ENCODE measurements at places on chromosomes 6 and 20.

- DNase-seq, result no peak
Observed at GRCh38 chr6:22057962-22058361, 238.9 kb downstream of the PRL start.

DNA sequence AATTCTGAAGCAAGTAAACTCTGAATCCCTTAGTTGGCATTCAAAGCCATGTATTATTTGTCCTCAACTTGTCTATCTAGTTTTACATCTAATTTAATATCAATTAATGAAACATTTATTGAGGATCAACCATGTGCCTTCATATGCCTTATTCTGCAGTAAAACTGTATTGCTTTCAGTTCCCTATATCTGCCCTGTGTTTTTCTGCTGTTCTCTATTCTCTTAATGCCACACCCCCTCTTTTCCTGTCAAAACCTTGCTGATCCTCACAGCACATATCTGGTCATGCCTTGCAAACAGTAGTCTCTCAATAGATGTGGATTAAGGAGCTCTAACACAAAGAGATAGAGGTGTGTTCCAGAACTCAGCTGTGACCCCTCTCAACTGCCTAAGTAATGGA is 2.0 kb downstream of the FIG4 start:
- no peak for DNase-seq

DNA sequence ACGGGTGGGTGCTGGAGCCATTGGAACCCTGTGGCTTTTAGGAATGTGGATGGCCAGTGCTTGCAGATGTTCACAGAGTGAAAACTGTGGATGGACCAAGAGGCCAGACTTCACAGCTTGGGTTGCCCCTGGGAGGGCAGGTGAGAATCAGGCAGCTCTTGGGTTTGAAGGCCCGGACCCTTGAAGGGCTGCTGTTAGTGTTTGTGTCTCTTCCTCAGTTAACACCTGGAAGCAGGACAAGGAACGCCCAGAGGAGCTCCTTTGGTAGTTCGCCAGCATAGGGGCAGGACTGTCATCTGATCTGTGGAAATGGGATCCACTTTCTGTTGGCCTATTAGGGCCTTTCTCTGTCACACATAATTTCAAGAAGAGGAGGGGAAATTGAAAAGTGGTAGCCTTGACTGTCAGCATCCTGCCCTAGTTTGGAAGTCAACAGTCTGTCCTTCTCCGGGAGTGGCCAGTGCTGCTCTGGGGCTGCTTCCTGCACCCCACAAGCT is 43.6 kb downstream of the RIOK1 start:
- no peak for DNase-seq

- DNase-seq, result no peak
Observed at GRCh38 chr20:58760856-58761255, 68.3 kb downstream of the NPEPL1 start.

DNA sequence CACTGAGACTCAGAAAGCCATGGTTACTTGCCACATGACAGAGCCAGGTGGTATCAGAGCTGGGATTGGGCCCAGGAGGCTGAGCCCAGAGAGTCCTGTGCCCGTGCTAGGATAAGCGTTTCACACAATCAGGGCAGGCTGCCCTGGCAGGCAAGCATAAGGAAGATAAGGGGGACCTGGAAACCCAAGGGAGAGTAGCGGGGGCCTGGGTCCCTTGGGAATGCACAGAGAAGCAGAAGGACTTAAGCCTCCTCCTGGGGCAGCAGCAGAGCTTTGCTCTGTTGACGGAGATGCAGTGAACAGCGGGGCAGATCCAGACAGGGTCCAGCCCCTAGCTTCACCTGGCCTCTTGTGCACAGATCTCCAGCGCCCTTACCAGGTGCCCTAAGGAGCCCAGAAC is 8.7 kb downstream of the TRIB3 start:
- DNase-seq, result no peak

DNA sequence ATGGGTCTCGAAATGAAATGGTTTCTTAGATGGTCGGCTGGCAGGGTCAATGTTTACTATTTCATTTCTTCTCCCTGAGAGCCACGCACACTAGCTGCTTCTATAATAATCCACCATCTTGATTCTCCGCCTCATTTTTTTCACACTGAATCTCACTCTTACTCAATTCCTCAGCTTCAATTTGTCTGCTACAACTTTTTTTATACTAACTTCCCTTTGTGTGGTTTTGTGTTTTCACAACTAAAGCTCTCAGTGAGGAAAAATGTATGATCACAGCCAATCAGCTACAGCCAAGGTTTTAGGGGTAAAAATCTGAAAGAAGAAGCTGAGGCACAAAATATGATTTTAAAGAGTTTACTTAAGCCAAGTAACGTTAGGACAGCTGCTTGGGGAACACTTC is 1309.4 kb downstream of the EPHA7 start:
- no peak for DNase-seq

DNA sequence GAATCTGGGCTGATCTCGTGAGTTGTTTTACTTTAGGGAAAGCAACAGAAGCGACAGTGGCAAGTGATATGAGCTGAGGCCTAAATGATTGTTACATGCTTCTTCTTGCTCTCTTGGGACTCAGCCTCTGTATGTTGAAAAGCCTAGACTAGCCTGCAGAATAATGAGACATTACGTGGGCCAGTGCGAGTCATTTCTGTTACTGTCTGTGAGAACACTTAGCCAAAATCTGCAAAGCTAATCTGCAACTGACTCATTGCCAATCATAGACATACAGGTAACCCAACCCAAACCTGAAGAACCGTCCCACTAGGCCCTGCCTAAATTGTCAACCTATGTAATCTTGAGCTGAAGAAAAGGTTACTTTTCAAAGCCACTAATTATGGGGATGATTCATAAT is 77.4 kb upstream of the F13A1 start:
- DNase-seq, result no peak

- DNase-seq, result no peak
Observed at GRCh38 chr6:67331304-67331703, 1303.8 kb upstream of the ADGRB3 start.

- no peak for DNase-seq
Observed at GRCh38 chr6:166722785-166723184, 95.7 kb upstream of the RPS6KA2 start.

DNA sequence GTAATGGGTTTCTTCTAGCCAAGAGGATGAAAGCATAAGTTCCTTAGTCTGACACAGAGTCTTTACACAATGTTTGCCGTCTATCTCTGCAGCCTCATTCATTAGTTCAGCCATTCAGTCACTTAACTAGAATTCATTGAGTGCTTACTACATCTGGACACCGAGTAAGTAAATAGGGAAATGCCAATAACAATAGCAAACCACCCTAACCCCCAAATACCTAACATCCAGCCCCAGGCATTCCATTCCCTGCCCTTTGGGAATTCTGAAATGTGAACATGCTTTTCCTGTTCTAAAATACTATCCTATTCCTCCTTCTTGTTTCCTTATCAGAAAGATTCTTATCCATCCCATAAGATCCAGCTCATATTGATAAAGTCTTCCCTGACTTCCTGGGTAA is 277.6 kb upstream of the RNF217 start:
- no peak for DNase-seq

GRCh38 chr20:9412309-9412708 is 102.1 kb upstream of the LAMP5 start:
- DNase-seq, result no peak

DNA sequence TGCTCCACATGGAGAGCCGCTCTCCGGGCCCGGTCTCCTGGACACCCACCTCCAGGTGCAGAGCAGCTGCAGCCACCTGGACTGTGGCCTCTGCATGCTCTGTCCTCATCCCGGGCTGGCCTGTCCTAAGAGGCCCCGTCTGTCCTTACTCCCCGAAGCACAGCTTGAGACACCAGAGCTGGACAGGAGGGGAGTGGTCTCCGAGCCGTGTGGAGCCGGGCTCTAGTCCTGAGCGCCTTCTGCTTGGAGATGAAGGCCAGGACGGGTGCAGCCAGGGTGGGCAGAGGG is 6.7 kb upstream of the NTSR1 start:
- no peak for DNase-seq

DNA sequence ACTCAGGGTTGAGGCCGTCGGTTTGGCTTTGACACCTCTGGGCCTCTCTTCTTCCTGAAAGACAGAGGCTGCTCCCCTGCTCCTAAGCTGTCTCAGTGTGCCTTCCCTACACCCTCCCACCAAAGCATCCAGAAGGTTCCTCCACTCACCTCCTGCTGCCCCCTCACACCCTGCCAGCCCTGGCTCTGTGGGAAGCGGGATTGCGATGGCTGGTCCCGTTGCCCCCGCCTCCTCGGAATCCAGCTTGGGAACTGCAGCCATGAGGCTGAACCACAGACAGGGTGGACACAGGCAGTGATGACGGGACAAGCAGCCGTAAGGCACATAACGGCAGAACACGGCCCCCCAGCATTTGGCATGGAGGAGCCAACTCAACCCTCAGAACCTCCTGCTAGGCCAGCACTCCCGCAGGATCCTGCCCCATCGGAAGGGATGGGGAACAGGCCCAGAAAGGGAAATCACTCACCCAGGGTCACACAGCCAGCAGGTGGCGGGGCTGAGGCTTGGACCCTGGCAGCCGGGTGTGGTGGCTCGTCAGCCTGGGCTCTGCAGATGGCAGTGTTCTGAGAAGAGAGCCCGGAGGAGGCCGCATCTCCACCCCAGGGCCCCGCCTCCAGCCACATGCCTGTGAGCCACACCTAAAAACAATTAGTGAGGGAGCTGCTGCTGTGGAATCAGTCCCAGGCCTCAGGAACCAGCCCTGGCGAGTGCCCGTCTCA is 139.6 kb downstream of the PHACTR3 start:
- peak; percentile 35 for DNase-seq

GRCh38 chr6:113779656-113780055 is 77.5 kb upstream of the MARCKS start:
- DNase-seq, result no peak

DNA sequence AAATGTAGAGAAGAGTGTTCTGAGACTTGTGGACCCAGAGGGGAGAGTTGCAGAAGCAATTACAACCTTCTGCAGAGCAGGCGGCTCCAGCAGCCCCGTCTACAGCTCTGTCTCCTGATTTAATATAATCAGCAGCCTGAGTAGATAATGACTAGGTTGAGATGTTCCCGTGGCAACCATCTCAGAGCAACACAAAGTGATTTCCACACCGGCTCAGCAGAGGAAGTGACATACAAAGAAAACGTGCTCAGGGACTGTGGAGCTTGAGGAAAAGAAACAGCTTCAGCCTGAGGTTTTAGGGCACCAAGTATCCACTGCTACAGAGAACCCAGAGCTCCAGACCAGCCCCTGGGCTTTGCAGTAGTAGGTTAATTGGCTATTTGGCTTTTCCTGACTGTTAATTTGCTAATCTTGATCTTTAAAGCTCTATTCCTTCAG is 136.4 kb downstream of the MTFR2 start:
- DNase-seq, result peak; percentile 21

DNA sequence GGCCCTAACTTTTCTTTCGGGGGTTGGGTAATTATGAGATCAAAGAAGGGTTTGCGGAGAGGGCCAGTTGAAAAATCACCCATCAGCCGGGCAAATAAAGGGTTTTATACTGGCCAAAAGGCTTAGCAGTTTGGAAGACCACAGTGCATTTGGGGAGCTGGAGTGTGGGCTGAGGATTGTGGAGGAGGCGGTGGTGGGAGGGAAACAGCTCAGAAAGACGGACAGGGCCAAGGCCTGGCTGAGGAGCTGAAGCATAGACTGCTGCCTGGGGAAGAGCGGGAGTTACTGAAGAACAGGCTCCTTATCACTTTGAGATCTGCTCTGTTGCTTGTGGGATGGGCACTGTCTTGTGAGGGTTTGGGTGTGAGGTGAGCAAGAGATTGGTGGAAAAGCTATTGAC is 144.2 kb downstream of the CARMIL1 start:
- no peak for DNase-seq

- peak; percentile 58 for DNase-seq
Observed at GRCh38 chr6:46925563-46926253, 4.0 kb upstream of the ADGRF5 start.

DNA sequence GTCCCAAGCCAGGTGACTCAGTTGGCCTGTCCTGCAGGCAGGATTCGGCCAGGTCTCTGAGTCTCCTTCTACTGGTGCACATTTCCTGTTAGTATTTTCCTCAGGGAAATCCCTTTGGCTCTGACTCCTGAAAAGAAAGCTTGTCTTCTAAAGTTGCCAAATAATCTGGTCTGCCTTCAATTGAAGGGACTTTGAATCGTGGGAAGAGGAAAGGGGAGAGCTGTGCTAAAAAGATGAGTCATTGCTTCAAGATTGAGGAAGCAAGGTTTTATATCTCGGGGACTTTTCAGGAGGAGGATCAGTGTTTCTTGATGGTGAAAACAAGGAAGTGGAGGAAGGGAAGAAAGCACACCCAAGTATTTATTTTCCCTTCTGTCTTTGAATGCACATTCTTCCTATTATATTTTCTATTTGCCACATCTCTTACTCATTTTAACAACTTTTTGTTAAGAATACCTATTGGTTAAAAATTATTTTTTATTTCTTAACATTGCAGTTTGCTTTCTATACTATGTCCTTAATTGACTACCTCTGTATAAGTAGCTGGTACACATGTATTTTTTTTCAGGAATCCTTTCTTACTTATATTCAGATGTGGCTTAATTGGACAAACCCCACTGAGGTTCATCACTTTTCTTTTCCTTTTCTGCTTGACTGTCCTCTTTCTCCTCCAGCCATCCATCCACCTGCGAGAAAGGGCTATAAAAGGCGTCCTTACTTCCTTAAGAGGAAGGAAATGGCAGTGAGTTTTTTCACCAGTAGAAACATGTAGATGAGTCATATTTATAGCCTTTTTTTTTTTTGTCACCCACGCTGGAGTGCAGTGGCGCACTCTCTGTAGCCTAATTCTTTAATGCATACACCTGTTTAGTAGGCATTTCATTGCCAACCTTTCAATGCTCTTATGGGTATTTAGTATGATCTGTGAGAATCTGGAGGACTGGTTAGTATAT is 15.0 kb upstream of the IFNGR1 start:
- DNase-seq, result peak; percentile 27

DNA sequence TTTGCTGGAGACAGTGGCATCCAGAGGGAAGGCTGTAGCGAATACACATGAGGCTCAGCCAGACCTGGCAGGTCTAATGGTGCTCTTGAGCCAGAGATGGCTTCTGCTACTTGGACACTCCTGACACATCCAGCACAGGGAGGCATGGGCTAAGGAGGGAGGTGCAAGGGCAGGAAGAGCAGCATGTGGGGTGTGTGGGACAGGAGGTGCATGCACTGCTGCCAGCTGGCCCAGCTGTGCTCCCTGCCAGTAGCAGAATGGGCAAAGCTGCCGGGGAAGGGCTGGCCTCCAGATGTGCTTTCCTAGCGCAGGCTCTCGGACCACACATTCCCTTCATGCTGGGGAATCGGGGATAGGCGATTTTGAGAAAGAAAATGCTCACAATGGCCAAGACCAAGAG is 309.2 kb downstream of the CDC5L start:
- no peak for DNase-seq

- no peak for DNase-seq
Observed at GRCh38 chr6:156771761-156772160, 5.4 kb upstream of the ARID1B start.

- DNase-seq, result no peak
Observed at GRCh38 chr20:53608456-53609452, 15.1 kb upstream of the ZNF217 start.

DNA sequence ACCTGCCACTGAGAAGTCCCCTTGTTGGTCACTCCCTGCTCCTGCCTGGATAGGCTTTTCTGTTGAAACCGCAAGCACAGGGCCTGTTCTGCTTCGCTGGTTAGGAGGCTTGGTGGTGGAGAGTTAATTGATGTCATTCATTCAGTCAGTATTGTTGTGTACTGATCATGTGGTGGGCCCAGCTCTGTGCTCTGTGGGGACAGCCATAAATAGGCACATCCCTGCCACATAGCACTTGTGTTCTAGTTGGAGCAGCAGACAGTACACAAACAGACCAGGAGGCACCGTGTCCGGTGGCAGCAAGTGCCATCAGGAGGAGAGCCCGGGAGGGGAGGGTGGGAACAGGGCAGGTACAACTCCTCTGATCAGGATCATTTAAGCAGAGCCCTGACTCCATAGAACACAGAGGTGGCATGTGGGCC is 155.2 kb upstream of the INSM1 start:
- DNase-seq, result no peak

All from mucosa of gallbladder (tissue), 1 donor.